ENCODE measurements at places on chromosomes 1 and 21.

DNA sequence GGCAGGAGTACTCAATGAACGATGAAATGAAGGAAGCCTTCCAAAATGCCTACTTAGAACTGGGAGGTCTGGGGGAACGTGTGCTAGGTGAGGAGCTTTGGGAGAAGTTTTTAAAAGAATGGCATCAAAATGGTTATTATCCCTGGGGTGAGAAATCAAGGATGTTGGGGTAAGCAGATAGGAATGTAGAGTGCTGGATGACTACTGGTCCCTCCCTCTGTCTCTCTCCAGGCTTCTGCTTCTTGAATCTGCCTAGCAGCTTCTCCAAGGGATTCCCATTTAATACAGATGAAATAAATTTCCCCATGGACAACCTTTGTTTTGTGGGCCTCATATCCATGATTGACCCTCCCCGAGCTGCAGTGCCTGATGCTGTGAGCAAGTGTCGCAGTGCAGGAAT is 19.0 kb upstream of the CASQ1 start:
- DNase-seq: peak; percentile 85

- no peak for DNase-seq
Observed at GRCh38 chr1:32047701-32048100, 25.0 kb upstream of the TMEM39B start.

- DNase-seq: peak; percentile 46
Observed at GRCh38 chr1:240000634-240001033, 91.0 kb upstream of the FMN2 start.

DNA sequence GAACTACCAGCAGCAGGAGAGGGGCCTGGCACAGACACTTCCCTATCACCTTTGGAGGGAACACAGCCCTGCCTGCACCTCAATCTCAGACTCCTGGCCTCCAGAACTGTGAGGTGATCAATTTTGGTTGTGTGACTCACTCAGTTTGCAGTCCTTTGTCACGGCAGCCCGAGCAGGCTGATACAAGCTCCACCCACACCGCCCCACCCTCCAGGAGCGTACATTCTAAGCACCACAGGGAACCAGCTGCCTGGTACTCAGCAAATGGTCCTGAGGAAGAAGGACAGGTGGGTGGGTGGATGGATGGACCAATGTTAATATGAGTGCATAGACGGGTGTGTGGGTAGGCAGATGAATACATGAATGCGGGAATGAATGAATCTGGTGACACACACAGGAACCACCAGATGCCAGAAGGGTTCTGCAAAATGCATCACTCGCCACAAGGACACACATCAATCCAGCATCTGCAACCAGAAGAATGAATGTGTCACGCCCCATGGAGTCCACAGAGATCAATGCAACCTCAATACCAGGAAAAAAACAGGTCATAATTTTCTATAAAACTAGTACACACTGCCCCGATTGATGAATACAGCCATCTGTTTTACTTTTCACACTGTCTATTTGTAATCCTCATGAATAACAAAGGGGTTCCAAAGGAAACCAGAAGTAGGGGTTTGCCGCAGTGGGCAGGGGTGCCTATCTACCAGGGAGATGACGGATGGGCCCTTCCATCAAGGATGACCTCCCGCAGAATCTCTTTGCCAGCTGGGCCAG is 284.5 kb downstream of the NPHP4 start:
- no peak for DNase-seq

- no peak for DNase-seq
Observed at GRCh38 chr1:87393445-87394085, 64.9 kb downstream of the LMO4 start.

- DNase-seq: no peak
Observed at GRCh38 chr1:222794656-222795474, 20.0 kb upstream of the DISP1 start.

DNA sequence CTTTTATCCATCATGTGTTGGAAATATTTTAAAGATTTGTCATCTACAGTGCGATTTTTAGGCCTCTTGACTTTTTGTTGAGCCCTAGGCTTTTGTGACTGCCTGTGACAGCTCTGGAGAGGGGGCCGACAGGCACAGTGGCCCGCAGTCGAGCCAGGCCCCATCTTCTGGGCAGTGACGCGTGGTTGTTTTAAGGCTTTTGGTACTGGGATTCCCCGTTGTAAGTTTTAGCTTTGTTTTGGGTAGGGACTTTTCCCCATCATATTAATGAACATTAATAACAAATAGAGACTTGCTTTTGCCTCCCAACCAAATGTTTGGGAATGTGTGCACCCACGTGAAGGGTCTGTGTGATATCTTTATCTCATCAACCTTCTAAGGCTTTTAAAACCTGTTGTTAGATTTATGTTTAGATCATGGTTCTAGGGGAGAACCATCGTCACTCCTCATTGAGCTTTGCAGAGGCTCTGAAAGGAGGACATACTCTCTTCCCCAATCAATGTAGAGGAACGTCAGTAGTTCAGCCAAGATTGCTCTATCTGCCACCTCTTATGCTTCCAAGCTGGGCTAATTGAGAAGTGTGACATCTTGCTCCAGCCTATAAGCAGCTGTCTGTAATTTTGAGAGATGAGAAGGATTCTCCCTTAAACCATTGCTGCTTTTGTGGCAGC is 34.6 kb downstream of the MAPKAPK2 start:
- DNase-seq: no peak

DNA sequence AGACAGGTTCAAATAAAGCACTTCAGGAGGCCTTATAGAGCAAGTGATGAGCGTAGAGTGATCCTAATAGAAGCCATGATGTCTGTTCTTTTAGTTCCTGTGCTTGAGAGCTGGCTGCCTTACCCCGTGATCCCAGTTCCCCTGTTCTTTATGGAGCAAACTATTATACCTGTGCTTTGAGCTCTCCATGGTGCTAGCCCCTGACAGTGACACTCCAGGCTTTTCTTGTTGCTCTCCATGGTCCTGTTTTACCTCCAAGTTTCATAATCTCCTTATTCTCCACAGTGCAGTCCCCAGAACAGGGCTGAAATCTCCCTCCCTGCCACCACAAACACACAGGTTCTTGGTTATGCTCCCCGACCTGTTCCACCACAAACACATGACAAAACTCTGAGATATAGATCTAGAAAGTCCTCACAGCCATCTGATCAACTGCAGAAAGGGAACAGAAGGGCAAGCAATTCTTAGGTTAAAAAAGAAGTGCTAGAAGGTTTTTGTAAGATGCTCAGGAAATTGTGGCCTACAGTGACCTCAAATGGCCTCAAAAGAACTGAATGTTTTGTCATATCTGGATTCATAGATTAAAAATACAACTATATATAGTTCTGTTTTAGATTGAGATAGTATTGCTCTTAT is 6.0 kb downstream of the CADM3 start:
- peak; percentile 68 for DNase-seq

GRCh38 chr1:53598966-53599365 is 139.8 kb downstream of the DMRTB1 start:
- no peak for DNase-seq

DNA sequence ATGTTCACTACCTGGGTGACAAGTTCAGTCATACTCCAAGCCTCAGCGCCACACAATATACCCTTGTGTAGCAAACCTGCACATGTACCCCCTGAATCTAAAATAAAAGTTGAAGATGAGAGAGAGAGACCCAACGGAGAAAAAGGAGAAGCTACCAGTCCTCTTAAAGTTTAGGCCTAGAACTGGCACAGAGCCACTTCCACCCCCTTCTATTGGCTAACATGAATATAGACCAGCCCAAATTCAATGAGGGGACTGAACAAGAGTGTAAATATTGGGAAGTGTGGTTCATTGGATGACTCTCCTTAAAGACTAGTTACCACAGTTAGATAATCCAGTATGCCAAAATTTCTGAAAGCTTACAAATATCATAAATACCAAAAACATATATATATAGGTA is 139.9 kb upstream of the ATP1B1 start:
- DNase-seq: no peak

GRCh38 chr1:40956407-40956806 is 23.1 kb upstream of the CTPS1 start:
- no peak for DNase-seq

DNA sequence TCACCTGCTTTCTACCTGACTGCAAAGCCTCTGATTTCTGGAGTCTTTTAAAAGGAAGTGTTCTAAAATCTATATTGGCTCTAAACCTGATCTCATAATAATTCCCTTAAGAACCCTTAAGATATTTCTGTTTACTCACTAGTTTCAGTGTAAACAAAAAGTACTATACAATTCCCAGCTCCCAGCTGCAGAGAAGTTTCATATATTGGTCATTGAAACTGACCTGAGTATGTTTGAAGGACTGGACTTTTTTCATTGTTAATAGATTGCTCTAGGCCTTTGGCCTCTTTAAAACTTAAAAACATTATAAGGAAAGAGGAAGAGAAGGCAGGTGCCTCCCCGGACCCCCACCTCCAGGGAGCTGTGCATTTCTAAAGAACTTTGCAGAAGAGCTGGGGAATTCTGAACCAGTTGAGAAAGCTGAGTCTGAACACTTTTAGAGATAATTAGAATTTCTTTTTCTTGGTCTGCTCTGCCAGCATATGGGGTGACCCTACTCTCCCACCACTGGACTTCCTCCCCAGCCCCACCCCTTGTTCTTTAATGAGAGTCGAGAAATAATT is 23.7 kb downstream of the CLIC6 start:
- DNase-seq: no peak

GRCh38 chr1:200478945-200479558 is 69.2 kb upstream of the ZNF281 start:
- no peak for DNase-seq

DNA sequence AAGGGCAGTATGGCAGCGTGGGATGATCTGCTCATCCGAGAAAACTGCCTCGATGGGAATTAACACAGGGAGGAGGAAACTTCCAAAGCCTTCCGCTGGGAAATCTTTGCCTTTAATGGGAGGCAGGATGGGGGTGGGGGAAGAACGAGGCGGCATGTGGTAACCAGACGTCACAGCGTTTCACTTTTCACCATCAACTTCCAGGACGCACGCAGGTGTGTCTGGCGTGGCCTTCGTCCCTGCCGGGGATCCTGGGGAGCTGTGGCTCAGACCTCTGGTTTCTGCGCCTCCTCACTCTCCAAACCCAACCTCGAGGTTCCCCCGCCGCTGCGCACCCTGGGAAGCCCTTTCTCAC is 282 bp downstream of the RSPH1 start:
- no peak for DNase-seq

All from AG20443 (cell line).